ENCODE measurements at places on chromosomes 5 and 9.
A peak's percentile ranks its signal among the peaks of the same experiment; 100 is the strongest.

GRCh38 chr5:1363160-1363559 is 18.3 kb upstream of the CLPTM1L start:
- no peak for DNase-seq

DNA sequence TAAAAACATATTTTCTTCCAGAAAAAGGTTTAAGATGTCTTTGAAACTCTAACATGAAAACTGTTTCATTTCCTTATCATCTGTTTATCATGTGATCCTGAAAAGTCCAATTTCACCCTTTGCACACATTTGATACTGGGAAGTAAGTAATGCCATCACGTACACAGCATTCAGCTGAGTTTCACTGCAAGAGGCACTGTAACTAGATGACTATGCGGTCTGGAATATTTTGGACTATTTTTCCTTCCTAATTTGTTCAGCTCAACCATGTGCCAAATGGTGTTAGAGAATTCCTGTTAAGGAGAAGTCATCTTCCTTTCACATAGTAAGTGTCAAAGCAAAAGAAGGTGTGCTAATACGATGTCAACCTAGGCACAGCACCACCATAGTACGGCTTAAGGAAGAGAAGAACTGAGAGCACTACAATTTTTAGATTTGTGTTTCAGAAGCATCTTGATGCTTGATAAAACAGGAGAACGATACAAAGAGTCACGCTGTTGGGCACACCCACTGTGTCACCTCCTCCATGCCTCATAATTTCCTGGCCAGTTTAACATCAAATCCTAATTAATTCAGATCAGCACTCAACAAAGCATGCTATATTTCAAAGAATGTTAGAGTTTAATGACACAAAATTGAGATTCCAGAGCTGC is 77.5 kb downstream of the GNAQ start:
- no peak for DNase-seq

GRCh38 chr5:143228597-143229293 is 174.7 kb downstream of the NR3C1 start:
- DNase-seq: no peak

GRCh38 chr5:82334085-82334692 is 56.0 kb upstream of the RPS23 start:
- DNase-seq: no peak

DNA sequence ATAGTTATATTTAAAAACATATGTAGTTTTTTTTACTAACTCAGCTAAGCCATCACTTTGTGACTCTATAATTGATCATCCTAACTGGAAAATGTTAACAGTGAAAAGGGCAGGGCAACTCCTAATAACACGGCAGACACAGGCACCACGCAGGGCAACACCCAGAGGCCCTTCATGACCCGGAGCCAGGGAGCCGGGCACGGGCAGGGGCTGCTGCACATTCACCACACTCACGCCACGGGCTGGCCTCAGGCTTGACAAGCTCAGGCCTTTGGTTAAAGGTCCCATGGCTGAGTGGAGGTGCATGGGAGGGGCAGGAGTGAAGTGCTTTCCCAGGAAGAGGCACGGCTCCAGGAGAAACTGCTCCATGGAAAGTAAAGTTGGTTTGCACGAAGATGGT is 53.0 kb upstream of the FAM120A start:
- DNase-seq: no peak

GRCh38 chr9:125889112-125889475 is 141.9 kb downstream of the PBX3 start:
- DNase-seq: no peak

GRCh38 chr9:108496846-108497245 is 358.9 kb downstream of the ACTL7B start:
- no peak for DNase-seq

GRCh38 chr9:103900466-103900865 is 193.6 kb upstream of the SMC2 start:
- no peak for DNase-seq

DNA sequence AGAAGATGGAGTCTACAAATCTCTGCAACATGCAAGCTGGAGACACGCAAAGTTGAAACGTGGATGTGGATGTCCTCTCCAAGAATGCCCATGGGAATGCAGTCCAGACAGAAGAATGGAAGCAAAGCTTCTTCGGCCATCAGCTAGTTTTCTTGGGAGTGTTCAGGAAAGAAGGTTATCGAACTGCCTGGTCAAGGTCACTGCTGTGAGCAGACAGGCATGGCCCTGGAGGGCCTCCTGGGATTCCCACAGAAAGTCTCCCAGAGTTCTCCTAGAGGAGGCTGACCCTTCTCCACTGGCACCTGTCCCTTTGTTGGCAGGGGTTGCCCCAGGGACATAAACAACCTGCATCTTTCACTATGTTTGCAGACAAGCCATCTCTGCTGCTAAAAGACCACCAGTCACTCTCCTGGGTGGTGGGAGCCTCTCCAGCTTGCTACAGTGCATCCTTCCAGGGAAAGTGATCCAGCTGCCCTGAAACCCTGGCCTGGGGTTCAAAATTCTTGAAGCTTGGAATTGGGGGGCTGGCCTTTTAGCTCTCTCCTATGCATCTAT is 265.8 kb downstream of the SYK start:
- no peak for DNase-seq

- DNase-seq: no peak
Observed at GRCh38 chr9:111874500-111874899, 22.1 kb upstream of the UGCG start.

- DNase-seq: peak; percentile 60
Observed at GRCh38 chr5:55903121-55903701, 52.1 kb downstream of the IL31RA start.

GRCh38 chr9:15469862-15470261 is 40.9 kb downstream of the PSIP1 start:
- no peak for DNase-seq

- no peak for DNase-seq
Observed at GRCh38 chr5:40909264-40909663, at the start of gene C7. Gene C7, plus strand, starts transcription at chr5:40909497. Its CDS starts 114 bp downstream, at chr5:40909611.

GRCh38 chr9:76521244-76521681 is 62.3 kb downstream of the GCNT1 start:
- no peak for DNase-seq

Data from MCF 10A (cell line).